ENCODE measurements at places on chromosomes 11 and 22. TPM values are rescaled to one million over a fixed set of nuclear protein-coding genes. Genes with fewer than 3 reads are reported as not detected.

The LMO2 gene
- 2.5 TPM for total RNA-seq

The CSRP3 gene
- total RNA-seq = not detected

The TREH gene
- total RNA-seq = not detected

The CRYBB3 gene
- 0.82 TPM for total RNA-seq

The TRIM48 gene
- total RNA-seq = not detected

The PHF21B gene
- total RNA-seq = 4.2 TPM

The FAT3 gene
- 1.4 TPM for total RNA-seq

The RAG2 gene
- total RNA-seq = not detected

The MPEG1 gene
- not detected for total RNA-seq

The CSTPP1 gene
- 31.5 TPM for total RNA-seq

The NCF4 gene
- not detected for total RNA-seq

The SLC6A5 gene
- not detected for total RNA-seq

The OR51I1 gene
- total RNA-seq = not detected

The OR8K3 gene
- total RNA-seq = not detected

The FREY1 gene
- total RNA-seq = not detected

The OR8G5 gene
- total RNA-seq = not detected

The PPP6R3 gene
- 82.6 TPM for total RNA-seq
